Activated T-cell treated with anti-CD3 and anti-CD28 coated beads for 24 hours (primary cell): ENCODE measurements at places on chromosomes 3 and 15.

DNA sequence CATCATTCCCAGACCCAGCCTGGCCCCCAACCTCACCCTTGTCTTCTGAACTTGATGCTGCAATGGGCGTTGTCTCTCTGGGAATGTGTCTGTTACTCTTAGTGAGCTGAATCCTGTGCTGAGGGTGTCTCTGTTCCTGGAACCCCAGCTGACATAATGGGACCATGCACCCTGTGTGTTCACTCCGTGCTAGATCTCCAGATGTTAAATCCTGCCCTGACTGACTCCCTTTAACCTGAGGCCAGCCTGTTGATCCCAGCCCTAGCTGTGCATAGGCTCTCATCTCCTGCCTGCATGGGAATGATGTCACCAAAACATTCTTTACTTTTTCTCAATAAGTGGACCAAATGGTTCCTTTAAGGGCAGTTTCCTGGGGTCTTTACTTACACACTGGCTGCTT is 48.0 kb upstream of the UMPS start:
- DNase-seq: no peak

- DNase-seq: no peak
These were observed 201.1 kb upstream of the ARRDC4 start for GRCh38 chr15:97759363-97759762.

DNA sequence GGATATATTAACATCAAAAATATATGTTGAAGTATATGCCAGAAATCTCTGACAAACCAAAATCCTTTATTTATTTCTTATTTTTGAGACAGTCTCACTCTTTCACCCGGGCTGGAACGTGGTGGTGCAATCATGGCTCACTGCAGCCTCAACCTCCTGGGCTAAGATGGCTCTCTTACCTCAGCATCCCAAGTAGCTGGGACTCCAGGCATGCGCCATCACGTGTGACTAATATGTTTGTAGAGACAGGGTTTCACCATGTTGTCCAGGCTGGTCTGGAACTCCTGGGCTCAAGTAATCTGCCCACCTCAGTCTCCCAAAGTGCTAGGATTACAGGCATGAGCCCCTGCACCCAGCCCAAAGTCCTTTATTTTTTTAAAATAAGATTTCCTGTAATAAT is 11.9 kb downstream of the FAIM start:
- no peak for DNase-seq

DNA sequence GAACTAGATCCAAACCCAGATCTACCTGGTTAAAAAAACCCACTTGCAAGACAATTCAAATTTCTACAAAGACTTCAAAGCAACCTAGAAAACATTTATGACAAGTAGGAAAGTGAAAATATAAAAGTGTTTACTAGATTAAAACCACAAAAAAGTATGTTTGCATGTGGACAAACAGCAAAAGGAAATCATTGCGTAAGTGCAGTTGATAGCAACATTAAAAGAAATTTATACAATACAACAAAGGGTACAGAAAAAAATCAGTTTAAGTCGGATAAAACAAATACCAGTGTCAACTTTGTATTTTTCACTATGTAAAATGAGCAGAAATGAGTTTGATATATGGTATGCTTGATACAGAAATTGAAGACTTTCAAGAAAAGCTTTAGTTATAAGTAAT is 2.6 kb downstream of the EIF5A2 start:
- no peak for DNase-seq

- DNase-seq: no peak
These were observed 489 bp upstream of the GALNT15 start for GRCh38 chr3:16174026-16174355.

DNA sequence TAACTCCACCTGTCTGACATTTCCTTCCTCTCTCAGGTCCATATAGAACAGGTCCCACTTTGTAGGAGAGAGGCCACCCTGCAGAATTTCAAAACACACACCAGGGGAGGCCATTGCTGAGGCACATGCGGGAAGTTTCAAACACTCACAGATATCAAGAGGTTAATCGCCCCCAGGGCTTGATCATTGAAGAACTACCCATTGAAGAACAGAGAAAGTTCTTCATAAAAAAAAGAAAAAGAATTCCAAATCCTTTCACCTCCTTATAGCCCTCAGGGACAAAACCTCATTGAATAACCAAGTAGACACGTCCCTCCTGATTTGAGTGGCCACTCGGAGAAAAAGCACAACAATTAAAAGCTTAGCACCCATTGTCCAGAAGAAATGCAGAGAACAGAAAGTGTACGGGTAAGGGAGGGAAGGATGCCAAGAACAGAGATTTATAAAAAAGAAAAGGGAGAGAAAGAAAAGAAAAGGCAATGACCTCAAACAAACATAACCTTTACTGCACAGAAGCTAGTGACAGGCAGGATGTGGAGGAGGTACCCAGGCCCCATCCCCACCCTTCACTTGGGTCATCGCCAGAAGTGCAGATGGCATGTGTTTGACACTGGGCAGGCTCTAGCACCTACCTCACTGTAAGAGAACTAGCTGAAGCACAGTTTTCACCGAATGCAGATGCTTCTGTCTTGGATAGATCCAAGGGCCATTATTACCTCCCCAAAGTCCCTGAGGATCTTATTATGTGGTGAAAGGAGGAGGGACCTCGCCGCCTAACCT is 112.3 kb upstream of the HES1 start:
- no peak for DNase-seq

GRCh38 chr3:140238646-140239314 is 303.8 kb downstream of the CLSTN2 start:
- DNase-seq: no peak

- DNase-seq: no peak
These were observed 13.4 kb downstream of the IFT57 start for GRCh38 chr3:108208831-108209230.

DNA sequence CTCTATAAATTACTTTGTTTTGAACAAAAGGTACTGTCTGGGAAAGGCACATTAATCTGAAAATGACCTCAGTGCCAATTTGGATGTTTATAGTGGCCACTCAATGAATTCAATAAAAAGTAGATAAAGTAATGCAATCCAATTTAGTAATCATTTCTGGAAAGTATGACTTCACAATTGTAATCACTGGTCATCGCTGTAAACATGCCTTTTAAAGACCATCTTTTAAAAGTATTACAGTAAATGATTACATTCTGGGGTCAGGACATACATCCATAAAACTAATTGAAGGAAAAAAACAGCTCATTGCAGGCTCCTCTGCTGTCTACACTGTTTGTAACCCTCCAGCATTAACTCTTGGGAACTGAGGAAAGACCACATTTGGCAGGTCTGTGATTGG is 43.2 kb downstream of the HRH1 start:
- DNase-seq: no peak

DNA sequence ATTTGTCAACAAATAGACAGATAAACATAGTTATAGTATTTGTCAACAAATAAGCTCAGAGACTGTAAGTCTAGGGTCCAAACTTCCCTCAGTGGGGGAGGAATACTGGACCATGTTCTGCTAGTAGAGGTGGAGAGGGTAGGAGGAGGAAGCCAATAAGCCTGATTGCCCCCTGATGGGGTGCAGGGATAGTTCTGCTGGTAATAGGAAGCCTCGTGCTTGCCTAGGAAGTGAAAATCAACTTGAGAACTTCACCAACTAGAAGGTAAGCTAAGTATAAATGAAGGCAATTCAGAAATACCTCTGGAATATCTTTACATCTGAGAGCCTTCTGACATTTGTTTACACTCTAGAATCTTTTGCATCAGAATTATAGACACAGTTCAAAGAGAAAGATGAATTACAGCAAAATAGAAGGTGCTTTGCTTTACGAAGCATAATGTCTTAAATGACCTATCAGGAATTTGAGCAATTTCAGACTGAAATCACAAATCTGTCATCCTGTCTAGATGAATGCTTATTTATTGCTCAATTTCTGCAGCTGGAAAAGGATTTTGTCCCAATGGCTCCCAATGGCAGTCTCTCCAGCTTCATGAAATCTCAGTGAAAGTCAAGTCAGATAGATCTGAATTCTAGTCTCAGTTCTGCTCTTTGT is 225.6 kb upstream of the TBC1D5 start:
- DNase-seq: no peak
